ENCODE measurements at places on chromosomes 2 and 18.

GRCh38 chr2:15630121-15630977 lies 38.7 kb downstream of the DDX1 start:
- DNase-seq: no peak

- DNase-seq: no peak
These were observed 405.8 kb downstream of the EPHA4 start for GRCh38 chr2:221166292-221166691.

DNA sequence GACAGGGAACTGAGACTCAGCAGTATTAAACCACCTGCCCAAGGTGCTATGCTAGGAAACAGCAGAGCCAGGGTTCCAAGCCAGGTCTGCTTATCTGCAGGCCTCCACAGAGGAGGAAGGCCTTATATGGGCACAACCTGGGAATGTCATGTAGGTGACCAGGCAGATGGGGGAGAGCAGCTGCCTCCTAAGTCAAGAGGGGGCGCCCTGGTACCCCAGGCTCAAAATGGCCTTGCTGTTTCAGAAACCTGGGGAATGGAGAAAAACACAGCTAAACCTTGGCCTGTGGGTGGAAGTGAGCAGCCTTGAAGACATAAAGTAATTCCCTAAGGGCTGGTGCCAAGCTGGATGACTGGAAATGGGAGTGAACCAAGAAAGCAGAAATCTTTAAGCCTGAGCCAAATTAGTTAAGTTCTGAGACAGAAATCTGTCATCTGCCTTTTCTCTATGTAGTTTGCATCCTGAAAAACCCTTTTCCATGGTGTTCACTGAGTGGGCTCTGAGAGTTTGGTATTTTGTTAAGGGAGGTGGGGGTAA lies 79.1 kb downstream of the MAPK4 start:
- DNase-seq: no peak

DNA sequence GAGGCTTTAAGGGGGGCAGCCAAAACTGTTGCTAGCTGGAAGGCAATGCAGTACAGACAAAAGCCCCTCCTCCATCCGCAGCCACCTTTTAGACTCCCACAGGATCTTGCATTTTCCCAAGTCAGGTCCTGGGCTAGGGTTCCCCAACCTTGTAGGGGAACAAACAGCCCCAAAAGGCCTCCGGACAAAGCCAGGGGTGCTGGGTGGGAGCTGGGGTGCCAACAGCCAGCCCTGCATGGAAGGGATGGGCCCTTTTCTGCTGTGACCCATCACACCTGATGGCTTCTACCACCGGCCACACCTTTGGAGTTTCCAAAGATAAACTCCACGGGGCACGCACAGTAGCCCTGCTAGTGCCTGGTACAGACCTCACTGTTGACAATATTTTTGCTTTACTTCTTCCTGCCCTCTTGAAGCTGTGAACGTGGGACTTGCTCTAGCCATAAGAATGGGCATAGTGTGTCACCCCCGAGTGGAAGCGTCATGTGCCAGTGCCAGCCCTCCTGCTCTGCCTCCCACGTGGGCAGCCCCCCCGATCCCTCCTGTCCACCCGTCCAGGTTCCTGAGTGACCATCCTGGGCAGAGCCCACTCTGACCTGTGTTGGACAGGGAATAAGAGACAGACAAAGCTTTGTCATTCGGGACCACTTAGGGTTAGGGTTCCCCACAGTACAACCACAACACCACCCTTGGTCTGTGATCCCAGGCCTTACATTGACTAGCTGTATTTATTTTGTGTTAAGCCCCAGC lies 18.8 kb downstream of the TUBB6 start:
- DNase-seq: no peak

- no peak for DNase-seq
These were observed 428.3 kb downstream of the MBD2 start for GRCh38 chr18:53796040-53796729.

DNA sequence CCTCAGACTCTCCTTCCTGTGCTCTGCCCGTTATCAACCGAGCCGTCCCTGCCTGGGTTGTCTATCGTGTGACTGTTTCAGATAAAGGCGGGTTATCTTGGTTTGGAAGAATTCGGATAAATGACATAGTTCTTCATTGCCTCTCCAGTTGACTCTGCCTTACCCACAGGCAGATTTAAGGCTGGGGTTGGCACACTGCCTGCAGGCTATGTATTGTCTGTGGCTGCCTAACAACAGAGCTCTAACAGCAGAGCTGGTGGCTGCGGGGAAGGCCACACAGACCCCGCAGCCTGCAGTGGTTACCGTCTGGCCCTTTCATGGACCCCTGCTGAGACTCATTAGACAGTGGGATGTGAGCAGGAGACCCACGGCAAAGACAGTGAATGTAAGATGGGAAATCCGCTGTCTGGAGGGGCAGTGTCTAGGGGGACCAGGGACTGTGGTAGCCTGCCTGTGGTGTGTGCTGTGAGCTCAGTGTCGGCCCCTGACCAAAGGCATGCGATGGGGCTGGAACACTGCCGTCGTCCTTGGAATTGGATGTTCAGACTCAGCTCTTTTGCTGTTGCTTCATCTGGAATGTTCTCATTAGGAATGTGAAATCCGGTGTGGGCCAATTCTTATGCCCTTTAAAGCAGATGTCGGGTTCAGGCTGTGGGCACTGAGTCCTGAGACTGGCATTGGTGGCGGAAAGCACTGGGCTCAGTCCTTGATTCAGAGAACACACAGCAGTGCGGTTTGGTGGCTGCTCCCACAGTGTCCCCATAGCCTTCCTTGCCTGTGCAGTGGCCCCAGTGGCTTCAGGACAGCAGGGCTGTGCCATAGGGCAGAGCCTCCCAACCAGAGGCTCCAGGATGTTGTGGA lies 44.5 kb downstream of the SH3RF3 start:
- no peak for DNase-seq

DNA sequence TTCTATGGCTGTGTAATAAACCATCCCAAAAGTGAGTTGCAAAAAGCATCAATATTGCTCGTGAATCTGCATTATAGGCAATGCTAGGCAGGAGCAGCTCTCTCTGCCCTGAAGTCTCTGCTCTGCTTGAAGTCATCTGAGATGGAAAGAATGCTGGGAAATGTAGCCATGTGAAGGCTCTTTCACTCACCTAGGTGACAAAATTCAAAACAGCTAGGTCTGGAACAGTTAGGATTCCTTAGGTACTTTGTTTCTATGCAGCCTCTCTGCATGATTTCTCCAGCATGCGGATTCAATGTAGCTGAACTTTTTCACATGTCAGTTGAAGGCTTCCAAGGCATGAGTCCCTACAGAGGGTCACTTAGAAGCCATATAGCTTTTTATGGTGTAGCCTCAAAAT lies 1383.7 kb downstream of the LRP1B start:
- DNase-seq: no peak

- DNase-seq: no peak
These were observed 712.5 kb downstream of the TDRD15 start for GRCh38 chr2:21836261-21836660.

DNA sequence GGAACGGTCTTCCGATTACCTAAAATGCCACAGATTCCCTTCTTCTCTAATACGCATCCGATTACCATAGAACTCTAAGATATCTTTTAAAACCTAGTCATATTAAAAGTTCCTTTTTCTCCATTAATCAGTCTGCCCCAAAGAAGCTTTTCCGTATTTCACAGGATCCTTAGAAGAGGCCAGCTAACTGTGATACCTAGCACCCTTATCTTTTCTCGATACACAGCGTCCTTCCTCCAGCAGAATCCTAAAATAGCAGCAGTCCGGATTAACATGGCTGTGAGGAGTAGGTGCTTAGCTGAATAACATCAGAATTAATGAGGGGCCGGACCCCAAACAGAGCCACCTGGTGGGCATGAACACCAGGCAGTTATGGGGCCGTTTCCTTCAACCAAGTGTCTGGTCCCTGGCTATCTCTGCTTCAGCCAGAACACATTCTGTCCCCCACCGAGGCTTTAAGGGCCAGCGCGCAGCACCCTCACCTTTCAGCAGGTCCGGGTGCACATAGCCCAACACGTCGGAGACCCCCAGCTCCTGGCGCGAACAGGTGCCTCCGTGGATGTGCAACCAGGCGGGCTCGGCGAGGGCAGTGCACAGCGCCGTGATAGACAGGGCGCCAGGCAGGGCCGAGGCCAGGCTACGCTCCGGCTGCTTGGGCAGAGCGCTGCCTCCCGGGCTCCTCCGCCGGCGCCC lies 995 bp downstream of the TMEM127 start:
- DNase-seq: no peak

DNA sequence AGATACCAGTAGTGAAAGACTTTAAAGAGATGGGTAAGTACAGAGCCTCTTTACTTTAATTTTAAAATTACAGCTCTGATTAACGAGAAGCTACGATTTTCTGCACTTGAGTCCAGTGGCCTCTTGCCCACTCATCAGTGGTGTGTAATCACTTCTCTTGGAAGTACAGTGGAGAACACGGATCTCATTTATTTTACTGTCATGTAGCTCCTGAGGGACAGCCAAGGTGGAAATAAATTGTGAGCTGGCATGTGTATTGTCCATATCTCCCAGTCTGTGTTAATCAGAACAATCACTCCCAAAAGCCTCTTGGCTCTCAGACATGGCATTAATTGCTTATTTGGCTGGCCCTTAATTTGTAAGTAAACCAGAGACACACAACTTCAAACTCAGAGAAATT lies 69.4 kb downstream of the LOXHD1 start:
- DNase-seq: no peak

- DNase-seq: no peak
These were observed 189.6 kb upstream of the LYPD1 start for GRCh38 chr2:132859590-132859989.

- DNase-seq: no peak
These were observed 185.6 kb upstream of the SALL3 start for GRCh38 chr18:78794071-78794430.

DNA sequence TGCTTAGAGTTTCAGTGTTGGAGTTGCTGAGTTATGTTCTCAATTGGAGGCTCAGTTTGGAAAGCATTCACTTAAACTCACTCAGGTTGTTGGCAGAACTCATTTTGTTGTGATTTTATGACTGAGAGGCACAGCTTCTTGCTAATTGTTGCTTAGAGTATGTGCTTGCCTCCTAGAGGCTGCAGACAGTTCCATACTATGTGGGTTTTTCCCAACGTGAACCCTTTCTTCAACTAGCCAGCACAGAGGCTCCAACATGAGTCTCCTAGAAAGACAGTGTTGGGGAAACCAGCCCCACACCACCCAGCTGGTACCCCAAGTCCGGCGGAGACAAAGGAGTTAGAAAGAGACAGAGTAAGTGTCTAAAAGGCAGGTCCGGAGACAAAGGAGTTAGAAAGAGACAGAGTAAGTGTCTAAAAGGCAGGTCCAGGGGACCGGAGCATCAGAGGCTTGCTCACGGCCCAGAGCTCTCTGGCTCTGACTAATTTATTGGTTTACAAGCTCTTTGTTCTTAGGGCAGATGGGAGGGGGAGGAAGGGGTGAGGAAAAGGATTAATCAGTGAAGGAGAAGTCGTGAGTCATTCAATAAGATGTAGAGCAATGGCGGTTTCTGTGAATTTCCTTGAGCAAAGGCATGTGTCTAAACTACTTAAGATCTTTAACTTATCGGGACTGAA lies 999.7 kb upstream of the LRRTM1 start:
- DNase-seq: no peak

DNA sequence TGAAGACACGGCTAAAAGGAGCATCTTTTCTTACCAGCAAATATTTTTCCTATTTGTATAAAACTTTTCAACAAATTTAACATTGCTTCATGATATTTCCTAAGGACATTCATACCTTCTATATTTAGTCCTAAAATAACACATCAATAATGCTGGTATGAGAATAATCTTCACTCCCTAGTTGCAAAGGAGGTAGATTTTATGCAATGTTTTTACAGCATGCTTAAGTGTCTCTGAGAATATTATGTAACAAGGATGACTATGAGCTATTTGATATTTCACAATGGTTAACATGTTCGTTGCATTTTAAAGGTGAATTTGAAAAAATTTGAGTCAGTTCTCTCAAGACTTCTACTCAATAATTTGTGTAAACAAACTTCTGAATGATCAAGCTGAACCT lies 506.7 kb downstream of the NUP35 start:
- DNase-seq: no peak

- DNase-seq: no peak
These were observed 140.4 kb downstream of the ANKRD44 start for GRCh38 chr2:197170208-197170607.

GRCh38 chr2:173407646-173408045 lies 53.0 kb downstream of the CDCA7 start:
- DNase-seq: no peak

- DNase-seq: no peak
These were observed 24.1 kb upstream of the ZCCHC2 start for GRCh38 chr18:62498616-62499262.

- DNase-seq: no peak
These were observed 364.1 kb downstream of the SS18 start for GRCh38 chr18:25726298-25726697.

- no peak for DNase-seq
These were observed 12.1 kb upstream of the YES1 start for GRCh38 chr18:824179-824578.

GRCh38 chr2:88738271-88738670 lies 46.8 kb downstream of the RPIA start:
- no peak for DNase-seq

GRCh38 chr2:2942906-2943305 lies 434.7 kb downstream of the EIPR1 start:
- no peak for DNase-seq

DNA sequence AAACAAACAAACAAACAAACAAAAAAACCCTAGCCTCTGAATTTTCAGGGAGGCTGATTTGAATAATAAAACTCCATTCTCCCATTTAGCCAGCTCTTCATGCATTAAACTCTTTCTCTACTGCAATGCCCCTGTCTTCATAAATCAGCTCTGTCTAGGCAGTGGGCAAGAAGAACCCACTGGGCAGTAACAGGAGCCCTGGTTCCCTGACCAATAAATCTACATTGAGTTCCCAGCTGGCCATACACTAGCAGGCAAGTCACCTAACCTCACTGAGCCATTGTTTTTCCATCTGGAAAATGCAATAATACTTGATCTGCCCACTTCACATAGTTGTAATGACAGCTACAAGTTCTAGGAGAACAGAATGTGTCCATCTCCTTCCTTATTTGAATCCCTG lies 57.6 kb upstream of the YPEL5 start:
- no peak for DNase-seq

GRCh38 chr2:29238497-29238896 lies 123.3 kb downstream of the CLIP4 start:
- DNase-seq: no peak

DNA sequence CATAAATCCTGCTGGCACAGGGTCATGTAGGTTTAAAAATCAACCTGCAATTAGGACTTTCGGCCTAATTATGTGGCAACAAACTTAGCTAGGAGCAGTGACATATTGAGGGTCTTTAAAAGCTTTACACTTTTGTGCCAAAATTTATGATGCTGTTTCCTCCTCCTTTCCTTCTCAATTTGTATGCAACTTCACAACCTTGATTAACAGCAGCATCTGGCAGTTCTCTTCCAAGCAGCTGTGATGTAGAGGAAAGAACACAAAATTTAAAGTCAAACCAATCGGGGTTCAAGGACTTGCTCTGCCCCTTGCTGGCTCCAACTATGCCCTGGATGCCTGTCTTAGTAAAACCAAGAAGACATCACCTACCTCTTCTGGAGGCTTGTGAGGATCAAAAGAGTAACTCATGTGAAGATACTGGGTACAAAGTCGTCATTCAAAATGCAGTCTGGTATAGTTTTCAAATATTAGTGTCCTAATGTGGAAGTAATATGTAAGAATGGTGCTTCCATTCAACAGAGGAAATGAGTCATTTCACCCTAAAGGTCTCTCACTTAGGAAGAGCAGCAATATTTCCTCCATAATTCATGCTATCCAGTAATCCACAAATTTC lies 94.7 kb downstream of the ANKRD44 start:
- no peak for DNase-seq

- no peak for DNase-seq
These were observed 225.7 kb upstream of the ST6GAL2 start for GRCh38 chr2:107111623-107112022.

- no peak for DNase-seq
These were observed 62.4 kb downstream of the L3MBTL4 start for GRCh38 chr18:6352275-6352674.
